Adrenal gland (tissue), 19 donors: ENCODE measurements at places on chromosomes 5 and 9. TPM values are rescaled to one million over a fixed set of nuclear protein-coding genes. Genes with fewer than 3 reads are reported as not detected.

GRIA1 gene
- 0.88 TPM for total RNA-seq

ST8SIA4 gene
- total RNA-seq = 0.85 TPM

GRCh38 chr5:6833406-6833805, 120.2 kb downstream of the TENT4A start:
- H3K27ac ChIP-seq = no peak overlapping the region
- no peaks in the 10 kb centered on the region for H3K36me3 ChIP-seq
- H3K4me3 ChIP-seq = no peak overlapping the region
- no peaks in the 10 kb centered on the region for H3K4me1 ChIP-seq

GRCh38 chr5:133214153-133214820, 162.5 kb downstream of the HSPA4 start:
- no peak overlapping the region for H3K4me3 ChIP-seq
- no peaks in the 10 kb centered on the region for H3K36me3 ChIP-seq
- H3K27me3 ChIP-seq = no peaks in the 10 kb centered on the region
- H3K4me1 ChIP-seq = no peaks in the 10 kb centered on the region
- DNase-seq = no peak

GRCh38 chr5:60685700-60686099, 14.3 kb downstream of the DEPDC1B start:
- H3K27ac ChIP-seq = no peak overlapping the region
- H3K27me3 ChIP-seq = no peaks in the 10 kb centered on the region
- DNase-seq = no peak

DNA sequence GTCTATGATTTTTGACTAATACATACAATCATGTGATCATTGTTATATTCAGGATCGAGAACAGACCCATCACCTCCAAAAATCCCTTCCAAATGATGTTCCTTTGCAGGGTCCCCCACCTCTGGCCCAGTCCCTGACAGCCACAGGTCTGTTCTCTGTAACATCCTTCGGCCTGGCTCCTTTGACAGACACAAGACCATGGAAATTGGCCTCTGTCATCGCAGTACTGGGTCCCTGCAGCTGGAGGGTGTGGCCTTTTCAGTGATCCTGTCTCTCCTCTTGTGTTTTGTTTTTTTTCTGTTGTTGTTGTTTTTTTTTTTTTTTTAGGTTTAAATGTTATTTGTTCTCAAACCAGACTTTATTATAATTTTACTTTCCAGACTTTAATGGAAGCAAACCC, 27.4 kb upstream of the ANKRD33B start:
- H3K4me3 ChIP-seq = no peak overlapping the region
- no peaks in the 10 kb centered on the region for H3K4me1 ChIP-seq
- H3K27ac ChIP-seq = no peak overlapping the region
- DNase-seq = no peak
- peaks cover 5% of the 10 kb centered on the region for H3K27me3 ChIP-seq
